CD8-positive, alpha-beta T cell (primary cell): ENCODE measurements at places on chromosomes 3 and 15. TPM values are rescaled to one million over a fixed set of nuclear protein-coding genes. Genes with fewer than 3 reads are reported as not detected.

Gene RYR3
- total RNA-seq: not detected

Gene CCR3
- not detected for total RNA-seq

DNA sequence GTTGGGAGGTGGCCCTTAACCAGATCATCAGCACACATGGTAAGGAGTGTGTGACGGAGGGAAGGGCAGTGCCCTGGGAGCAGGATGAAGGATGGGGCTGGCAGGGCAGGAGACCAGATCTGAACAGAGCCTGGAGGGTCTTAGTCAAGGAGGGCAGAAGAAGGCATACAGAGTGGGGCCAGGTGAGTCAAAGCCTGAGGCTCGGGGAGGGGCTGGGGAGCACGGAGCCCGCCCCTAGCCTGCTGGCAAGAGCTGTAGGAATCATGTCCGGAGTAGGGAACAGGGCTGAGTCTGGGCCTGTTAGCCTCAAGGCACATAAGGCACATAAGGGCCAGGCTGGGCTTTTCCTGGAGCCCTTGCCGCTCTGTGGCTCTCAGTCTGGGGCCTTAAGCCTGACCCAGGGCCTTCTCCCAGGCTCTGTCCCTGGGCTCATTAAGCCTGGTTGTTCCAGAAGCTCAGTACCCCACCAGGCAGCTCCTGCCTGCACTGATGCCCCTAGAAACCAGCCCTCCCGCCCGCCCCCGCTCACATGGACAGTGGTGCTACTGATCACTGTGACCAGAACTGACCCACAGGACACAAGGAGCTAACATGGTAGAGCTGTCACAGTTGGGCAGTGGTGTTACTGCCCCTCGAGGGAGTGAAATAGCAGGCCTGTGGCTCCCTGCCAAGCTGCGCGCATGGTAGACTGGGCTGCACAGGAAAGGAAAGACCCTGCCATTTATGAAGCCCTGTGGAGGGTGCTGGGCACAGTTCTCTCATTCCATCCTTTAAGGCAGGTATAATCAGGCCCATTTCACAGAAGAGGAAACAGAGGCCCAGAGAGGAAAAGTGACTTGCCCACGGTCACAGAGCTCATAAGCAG is 14.6 kb downstream of the ISG20 start:
- no peak for DNase-seq

DNA sequence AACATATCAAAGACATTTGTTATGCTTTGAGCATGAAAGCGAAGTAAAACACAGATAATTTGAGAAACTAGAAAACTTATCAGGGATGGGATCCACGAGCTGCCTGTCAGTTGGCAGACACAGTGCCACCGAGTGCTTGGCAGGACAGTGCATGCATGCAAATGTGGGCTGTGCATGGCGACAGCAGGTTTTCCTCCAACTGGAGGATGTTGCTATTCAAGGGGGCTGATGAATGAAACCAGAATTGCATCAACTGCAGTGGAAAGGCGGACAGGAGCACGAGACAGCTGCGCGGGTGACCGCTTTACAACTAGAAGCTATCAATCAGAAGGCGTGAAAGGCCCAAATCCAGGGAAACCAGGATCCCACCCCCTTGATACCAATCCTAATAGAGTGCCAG is 244.3 kb downstream of the NR2F2 start:
- DNase-seq: no peak

DNA sequence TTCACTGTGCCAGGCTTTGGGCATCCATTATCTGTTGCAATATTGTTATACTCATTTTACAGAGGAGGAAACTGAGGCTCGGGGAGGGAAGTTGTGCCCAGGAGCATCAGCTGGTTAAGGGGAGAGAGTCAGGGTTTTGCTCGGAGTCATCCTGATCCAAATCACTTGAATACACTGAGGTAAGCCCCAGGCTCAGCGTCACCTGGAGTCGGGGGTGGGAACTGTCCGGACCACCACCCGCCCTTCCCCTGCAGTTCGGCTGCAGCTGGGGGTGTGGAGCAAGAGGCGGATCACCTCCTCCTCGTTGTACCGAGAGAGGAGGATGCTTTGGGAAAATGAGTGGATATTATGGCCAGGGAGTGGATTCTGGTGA is 646 bp downstream of the HRH1 start:
- no peak for DNase-seq
